Stimulated activated CD8-positive, alpha-beta memory T cell treated with anti-CD3 and anti-CD28 coated beads, Interleukin-15, amount 100 ng/mL, for 4 hours (primary cell): ENCODE measurements at places on chromosomes 1 and 21.

GRCh38 chr1:157678721-157679120, 21.8 kb downstream of the FCRL3 start:
- DNase-seq, result no peak

- DNase-seq, result no peak
Measured at GRCh38 chr1:204457666-204458065, 36.9 kb downstream of the PIK3C2B start.

GRCh38 chr1:60571811-60572210, 498.2 kb upstream of the C1orf87 start:
- no peak for DNase-seq

DNA sequence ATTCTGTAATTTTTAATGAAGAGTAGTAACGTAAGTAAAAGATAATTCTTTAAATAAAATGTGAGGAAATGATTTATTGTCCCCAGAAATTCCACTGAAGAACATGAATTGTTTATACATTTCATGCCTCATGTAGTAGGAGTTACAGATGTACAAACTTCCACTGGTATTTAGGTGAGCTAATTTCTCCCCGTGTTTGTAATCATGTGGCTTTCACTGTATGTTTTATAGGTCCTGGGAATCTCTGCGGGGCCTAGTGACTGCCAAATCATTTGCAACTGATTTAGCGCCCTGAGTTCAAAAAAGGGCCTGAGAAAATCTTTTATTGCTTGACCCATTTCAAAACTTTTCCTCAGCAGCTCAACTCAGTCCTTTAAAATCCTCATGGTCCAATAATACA, 30.5 kb upstream of the FASLG start:
- no peak for DNase-seq

DNA sequence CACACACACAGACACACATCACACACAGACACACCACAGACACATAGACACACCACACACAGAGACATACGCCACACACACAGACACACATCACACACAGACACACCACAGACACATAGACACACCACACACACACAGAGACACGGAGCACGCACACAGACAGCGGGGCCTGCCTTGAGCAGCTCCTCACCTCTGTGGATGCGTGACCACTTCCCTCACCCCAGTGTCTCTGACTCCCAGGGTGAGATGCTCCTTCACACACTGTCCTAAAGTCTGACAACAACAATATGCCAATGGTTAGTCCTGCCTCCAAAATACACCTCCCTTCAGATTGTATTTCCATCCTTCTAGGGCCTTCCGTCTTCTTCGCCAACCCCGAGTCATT, 48.2 kb downstream of the IER5 start:
- DNase-seq, result no peak

DNA sequence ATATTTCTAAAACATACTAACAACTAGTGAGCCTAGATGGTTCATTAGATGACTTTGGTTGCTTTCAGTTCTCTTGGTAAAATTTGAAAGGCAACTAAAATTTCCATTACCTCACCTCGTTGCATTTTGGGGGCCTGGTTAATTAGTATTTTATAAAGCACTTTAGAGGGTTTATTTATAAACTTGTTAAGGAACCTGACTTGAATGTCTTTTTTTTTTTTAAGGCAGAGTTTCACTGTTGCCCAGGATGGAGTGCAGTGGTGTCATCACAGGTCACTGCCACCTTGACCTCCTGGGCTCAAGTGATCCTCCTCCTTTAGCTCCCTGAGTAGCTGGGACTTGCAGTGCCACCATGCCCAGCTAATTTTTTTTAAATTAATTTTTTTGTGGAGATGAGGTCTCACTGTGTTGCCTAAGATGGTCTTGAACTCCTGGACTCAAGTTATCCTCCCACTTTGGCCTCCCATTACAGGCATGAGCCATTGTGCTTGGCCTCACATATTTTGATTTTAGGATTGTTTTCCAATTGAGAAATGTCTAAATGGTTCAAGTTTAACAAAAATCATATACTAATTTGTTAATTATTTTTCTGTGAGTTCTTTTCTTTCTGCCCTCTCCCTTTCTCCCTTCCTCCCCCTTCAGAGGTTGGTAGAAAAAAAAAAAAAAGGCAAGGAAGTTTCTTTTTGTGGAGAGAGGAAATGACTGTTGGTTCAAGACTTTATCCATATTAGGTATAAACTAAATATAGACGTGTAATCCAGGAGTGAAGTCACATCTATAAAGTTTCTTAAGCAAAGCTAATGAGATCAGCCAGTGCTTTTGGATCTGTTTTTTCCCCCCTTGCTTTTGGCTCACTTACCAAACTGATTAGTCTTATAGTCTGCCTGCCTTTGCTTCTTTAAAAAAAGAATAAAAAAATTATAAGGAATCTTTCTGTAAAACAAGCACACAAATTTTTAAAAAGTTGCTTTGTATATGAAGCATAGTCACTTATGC, 24.7 kb downstream of the CLIC4 start:
- no peak for DNase-seq

GRCh38 chr1:29523136-29523535, 286.8 kb downstream of the PTPRU start:
- DNase-seq, result no peak

GRCh38 chr1:41492341-41492848, 7.9 kb upstream of the EDN2 start:
- DNase-seq, result no peak

- DNase-seq, result no peak
Measured at GRCh38 chr1:207878939-207879338, 32.0 kb downstream of the CD34 start.

DNA sequence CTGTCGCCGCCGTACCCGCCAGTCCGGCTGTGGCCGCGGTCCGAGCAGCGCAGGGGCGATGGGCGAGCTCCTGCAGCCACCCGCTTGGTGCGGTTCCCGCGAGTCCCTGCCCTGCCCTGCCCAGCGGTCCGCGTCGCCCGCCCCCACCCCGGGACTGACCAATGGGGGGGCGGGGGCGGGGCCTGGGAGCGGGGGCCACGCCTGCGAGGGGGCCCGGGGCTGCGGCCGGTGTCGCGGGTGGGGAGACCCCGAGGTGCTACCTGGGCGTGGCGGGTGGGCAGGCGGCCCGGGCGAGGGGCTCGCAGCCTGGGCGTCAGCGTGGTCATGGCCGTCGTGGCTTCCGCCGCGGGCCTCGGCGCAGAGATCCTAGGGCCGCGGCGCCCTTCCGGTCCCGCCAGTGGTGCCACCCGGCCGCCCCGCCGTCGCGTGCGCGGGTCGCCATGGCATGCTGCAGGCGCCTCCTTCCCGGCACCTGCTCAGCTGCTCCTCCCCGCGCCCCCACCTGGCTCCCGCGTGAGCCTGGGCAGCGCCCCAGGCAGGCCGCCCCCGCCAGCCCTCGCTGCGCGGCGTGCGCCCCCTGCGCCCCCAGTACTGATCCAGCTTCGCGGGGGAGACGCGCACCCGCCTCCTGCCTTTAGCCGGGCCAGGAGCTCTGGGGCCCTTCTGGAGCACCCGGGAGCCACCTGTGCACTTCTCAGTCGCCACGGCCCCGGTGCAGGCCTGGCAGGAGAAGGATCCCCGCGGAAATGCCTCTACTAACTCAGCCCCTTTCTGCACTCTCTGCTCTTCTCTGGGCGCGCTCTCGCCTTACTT, at the start of gene BMP8B:
Gene BMP8B (minus strand): TSS at position 108 of the 813 bp plus-strand sequence. CDS start 380 bp downstream, outside the sequence.
- DNase-seq, result peak; percentile 4

DNA sequence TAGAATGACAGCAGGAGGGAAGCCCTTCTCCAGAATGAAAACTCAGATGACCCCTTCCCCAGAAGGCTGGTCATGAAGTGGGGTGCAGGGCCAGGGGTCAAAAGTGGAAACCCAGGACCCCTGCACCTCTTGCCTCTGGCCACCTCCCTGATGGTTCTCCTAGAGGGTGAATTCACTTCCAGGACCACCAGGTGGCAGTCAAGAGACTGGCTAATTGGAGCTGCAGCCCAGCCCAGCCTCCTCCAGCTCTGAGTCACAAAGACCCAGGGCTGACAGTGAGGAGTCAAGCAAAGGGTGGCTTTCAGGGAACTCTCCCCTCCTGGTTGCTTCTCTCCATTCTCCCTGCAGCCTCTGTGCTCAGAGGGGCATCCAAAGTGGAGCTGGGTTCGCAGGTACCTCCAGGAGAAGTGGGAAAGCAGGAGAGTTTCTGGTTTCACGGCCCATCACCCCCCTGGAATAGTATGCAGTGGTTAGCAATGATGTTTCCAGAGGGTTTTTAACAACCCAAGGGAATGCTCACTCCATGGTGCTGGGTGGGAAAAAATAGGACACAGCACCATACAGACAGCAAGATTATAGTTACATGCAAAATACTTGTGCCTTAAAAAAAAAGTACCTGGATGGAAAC, 6.1 kb upstream of the EPHB2 start:
- peak; percentile 61 for DNase-seq

DNA sequence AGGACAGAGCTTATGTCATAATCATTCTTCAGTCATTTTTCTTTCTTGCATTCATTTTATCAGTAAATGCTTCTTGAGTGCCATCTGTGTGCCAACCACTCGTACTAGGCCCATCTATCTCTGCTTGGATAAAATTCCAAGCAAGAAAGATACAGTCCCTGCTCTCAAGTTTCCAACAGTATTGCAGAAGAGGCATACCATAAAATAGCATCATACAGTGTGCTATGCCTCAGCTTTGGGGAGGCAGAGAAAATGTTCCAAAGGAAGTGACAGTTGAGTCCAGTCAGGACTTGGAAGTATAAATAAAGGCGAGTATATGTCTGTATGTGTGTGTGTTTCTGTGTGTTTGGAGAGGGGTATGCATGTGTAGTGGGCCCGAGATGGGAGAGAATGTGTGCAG, 113.4 kb upstream of the HOOK1 start:
- no peak for DNase-seq

GRCh38 chr1:32221581-32221979, 573 bp downstream of the TMEM234 start:
- DNase-seq, result no peak

DNA sequence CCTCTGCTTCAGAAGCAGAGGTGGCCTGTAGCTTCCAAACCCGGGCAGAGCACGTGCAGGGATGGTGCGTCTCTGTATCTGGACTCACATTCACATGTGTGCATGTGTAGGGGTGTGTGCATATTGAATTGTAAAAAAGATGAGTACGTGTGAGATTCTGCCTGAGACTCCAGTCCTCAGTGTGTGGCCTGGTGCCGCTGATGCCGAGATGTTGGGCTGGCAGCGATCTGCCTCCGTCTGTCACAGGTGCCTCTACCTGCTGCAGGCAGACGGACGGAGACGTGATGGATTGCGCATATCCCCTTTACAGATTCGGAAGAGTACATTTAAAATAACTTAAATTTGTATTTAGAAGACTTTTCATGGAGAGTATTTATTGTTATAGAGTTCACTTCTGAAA, 53.6 kb downstream of the ADARB1 start:
- no peak for DNase-seq

DNA sequence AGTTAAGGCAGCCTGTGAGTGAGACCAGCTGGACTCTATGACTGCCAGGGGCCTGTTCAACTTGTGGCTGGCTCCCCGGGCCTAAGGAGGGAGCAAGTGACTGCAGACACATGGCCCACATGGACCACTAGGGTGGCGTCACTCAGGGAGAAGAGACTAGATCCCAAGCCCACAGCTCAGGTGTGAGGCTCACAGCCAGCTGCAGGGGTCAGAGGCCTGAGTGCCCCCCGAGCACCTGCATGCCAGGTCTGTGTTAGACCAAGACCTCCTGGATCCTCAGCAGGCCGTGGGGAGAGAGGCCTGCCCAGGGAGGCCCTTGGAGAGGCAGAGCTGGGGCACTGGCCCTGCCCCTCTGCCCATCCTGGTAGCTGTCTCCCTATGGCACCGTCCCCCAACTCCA, 142.4 kb upstream of the RUNX3 start:
- DNase-seq, result no peak

- DNase-seq, result no peak
Measured at GRCh38 chr1:151692226-151692625, 24.4 kb downstream of the CELF3 start.
